Kasumi-1 (cell line): ENCODE measurements at places on chromosomes 12 and 14.
A peak's percentile ranks its signal among the peaks of the same experiment; 100 is the strongest.

- DNase-seq, result no peak
Measured at GRCh38 chr14:68140076-68140741, 320.6 kb downstream of the RAD51B start.

DNA sequence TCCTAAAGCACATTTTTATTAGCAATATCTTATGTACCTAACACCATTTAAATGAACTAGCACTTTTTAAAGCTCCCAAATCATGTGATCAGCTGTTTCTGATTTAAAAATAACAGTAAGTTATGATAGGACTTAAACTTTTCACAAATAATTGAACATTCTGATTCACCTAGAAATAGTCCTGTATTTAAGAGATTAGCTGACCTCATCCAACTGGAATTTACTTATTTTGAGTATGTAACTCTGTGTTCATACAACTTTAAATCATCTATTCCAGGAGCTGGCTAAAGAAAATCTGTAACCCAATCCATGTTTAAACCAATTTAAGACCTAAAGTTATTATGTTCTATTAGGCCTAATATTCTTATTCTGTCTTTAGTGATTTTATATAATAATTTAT, 184.3 kb downstream of the CCDC91 start:
- no peak for DNase-seq

DNA sequence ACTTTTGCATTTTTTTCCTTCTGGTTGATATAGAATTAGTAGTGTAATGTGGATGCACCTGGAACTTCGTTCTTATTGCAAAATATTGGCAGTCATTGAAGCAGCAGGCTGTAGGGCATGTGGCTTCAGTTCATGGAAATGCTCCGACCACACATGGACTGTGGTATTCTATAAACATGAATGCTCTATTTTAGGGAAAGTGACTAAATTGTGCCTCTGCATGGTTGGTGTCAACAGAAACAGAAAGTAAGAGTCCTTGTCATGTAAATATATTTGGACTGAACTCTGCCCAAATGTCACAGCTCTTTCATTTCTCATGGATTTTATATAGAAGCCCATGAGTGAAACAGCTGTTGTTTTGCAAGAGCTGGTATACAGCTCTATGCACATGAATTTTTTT, 917.0 kb downstream of the LRFN5 start:
- DNase-seq, result no peak

DNA sequence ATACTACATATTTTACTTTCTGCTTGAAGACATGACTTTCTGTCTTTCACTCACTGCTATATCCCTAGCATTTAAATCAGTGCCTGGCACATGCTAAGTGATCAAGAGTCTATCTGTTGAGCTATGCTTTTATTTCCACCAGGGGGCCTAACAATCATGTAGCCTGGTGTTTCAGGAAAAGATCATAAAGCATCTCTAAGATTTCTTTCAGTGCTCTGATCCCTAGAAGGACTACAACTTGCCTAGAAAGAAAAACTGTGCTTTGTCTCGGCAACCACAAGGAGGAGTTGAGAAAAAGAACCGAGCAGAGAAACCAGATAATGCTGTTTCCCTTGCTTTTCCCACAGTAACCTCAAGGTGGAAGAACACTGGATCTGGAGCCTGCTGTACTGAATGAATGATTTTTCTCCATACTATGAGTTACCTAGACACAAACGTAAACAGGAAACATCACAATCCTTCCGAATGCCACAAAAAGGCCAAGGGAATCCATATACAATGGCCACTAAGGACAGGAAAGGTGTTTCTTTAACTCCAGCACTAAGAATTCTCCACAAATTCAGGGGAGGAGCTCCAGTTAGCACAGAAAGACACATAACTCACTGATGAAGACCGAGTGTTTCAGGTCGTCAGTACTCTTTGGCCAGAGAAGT, 1.2 kb downstream of the CRY1 start:
- DNase-seq, result peak; percentile 94

DNA sequence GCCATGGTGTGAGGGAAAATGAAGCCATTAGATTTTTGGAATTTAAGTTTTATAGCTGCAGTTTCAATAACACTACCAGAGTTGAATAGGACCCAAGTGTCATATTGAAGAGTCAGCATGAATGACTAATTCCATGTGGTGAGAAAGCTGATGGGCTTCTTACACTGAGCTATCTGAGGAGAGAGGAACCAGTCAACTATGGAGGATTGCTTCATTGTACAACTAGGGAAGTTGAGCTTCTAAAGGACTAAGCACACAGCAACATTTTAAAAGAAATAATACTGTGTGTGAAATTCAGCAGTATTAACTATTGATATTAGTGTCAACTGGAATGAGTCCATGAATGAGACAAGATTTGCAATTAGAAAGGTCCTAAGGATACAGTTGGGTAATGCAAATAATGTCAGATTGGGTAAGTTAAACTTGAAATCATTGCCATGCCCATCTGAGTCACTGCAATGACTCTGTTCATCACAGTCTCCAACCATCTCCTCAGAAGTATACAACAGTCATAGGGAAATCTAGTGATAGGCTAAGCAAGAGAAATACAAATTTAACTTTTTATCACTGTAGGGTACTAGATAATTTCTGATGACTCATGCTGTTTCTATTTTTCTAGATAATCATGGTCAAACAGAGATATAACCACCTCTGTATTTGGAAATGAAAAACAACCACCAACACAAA, 394.2 kb downstream of the FSCB start:
- peak; percentile 50 for DNase-seq

DNA sequence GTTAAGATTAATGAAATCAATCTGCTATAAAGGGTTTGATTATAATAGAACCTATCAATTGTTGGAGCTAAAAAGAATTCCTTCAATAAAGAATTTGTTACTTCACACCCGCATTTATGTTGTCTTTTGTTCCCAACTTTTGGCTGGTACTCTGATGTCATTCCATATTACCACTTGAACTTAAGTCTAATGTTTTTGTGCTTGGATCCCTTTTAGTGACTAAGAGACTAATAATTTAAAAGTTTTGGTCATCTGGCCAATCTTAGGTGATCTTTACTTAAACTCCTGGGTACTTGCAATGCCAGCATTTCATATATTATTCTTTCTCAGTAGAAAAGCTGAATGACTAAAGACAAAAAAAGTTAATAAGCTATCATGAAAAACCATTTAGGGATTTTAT, 113.0 kb downstream of the TMEM30B start:
- no peak for DNase-seq

DNA sequence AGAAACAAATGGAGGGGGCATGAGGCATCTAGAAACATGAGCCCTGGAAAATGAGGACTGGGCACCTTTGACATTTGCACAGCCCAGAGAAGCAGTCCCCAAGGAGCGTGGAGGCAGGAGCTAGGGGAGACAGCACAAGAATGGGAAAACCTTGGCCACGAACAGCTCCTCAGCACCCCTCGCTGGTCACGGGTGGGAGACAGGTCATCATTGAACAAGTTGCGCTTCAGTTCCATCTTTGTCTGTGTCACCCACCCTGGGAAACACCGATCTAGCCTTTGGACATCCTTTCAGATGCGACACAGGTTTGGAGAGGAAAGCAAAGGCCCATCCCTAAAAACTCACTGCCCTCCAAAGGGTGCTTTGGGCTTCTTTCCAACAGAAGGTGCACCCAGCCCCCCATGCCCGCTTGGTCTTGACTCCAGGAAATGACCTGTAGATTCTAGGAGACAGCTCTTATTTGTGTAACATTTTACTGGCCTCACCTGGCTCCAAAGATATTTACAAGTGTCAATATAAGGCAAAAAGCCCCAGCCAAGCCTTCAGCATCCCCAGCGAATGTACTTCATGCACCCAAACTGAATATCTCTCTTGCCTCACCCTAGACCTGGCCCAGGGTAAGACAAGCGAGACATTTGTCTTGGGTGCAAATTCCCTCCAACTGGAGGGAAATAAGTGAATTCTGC, 28.8 kb upstream of the CLMN start:
- DNase-seq, result no peak

GRCh38 chr12:12157424-12157823, 86.7 kb downstream of the BCL2L14 start:
- DNase-seq, result no peak

- DNase-seq, result no peak
Measured at GRCh38 chr14:55744321-55744720, 164.3 kb downstream of the KTN1 start.
